ENCODE measurements at places on chromosomes 11 and 22. TPM values are rescaled to one million over a fixed set of nuclear protein-coding genes. Genes with fewer than 3 reads are reported as not detected.

LRRC74B gene
- total RNA-seq = not detected

C11orf91 gene
- total RNA-seq = not detected

THY1 gene
- 7.3 TPM for total RNA-seq

TYR gene
- not detected for total RNA-seq

C1QTNF4 gene
- total RNA-seq = 0.08 TPM

CHRM4 gene
- 0.08 TPM for total RNA-seq
